ENCODE measurements at places on chromosomes 7 and 10. TPM values are rescaled to one million over a fixed set of nuclear protein-coding genes. Genes with fewer than 3 reads are reported as not detected.

IPMK gene
- total RNA-seq, result 13.5 TPM

GRCh38 chr7:104679085-104679484 lies 334.9 kb upstream of the KMT2E start:
- DNase-seq, result no peak

- no peak for DNase-seq
These were observed 88.4 kb downstream of the CCDC71L start for GRCh38 chr7:106572394-106573124.

DNA sequence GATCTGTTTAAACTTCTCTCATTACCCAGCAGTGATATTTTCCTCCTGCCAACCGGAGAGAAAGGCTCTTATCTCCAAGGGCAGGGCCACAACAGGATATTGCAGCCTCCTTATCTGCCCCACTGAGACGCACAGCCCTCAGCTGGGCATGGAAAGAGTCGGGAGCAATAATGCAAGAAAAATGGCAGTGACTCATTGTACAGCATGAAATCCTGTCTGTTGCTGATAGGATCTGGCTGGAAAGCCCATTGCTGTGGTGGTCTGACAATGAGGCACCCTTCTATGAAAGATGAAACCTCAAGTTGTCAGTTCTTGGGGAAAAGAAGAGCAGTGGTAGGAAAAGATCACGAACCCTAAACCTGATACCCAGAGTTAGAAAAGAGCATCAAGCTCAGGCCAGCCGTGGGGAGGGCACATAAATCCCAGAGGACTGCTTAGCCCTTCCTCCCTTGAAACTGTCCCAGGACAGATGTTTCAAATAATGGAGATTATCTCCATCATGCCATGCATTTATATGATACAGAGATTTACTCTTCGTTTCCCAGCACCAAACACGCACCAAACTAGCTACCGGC lies 47.0 kb upstream of the FIGNL1 start:
- no peak for DNase-seq

GRCh38 chr10:77554996-77555397 lies 82.6 kb downstream of the KCNMA1 start:
- no peak for DNase-seq

GRCh38 chr10:29345910-29346209 lies 57.0 kb downstream of the LYZL1 start:
- DNase-seq, result no peak

DNA sequence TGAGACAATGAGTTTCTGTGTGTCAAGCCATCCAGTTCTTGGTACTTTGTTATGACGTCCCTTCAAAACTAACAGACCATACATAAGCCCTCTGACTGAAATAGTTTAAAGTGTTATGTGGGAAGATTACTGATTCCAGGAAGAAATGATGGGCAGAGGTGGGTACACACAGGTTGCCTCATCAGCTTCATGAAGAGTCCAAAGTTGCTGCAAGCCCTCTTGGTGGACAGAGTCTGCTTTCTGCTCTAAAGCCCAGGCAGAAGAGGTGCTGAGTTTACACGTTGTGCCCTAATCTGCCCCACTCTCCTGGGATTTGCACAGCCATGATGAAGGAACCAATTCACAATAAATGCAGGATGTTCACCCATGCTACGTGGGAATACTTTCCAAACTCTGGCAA lies 187.4 kb downstream of the PARD3 start:
- no peak for DNase-seq

GRCh38 chr10:124999433-125000365 lies 57.8 kb downstream of the ZRANB1 start:
- peak; percentile 35 for DNase-seq

- DNase-seq, result no peak
These were observed 38.8 kb downstream of the R3HCC1L start for GRCh38 chr10:98173260-98173659.

GRCh38 chr7:25617214-25617613 lies 388.9 kb upstream of the NPVF start:
- no peak for DNase-seq

DNA sequence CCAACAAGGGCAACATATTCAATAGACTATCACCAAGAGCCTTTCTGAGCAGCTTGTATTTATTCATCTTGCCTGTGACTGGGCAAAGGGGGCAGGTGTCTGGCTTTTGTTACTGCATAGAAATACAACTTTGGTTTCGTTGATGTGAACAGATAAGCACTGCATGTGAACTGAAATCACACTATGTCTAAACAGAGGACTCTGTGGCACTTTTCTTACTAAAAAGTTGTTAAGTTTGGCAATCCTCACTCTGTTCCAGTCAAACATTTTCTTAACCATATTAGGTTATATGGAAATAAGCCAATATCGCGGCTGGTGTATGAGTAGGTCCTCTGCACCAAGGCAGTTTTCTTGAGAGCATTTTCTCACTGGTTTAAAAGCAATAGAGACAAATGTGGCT lies 48.5 kb downstream of the CALD1 start:
- no peak for DNase-seq

DNA sequence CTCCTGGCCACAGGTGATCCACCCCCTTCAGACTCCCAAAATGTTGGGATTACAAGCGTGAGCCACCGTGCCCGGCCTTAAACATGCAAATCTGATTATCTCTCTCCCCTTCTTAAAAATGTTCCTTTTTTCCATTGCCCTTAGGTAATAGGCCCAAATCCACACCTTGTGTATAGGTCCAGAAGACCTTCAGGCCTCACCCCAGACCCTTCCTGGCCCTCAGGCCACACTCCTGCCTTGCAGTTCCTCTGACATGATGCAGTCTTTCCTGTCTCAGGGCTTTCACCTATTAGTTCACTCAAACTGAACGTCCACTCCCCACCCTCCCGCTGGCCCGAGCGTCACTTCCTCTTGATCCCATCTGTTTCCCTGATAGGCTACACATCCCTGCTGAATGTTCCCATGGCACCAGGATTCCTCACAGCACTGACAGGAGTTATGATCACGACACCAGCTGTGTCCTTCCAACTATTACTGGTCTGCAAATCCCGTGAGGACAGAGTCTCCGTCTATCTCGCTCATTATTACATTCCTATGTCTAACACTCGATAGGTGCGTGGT lies 46.4 kb downstream of the DENND2A start:
- DNase-seq, result no peak

WNT2 gene
- total RNA-seq, result 2.4 TPM

UPK3B gene
- 5.9 TPM for total RNA-seq

DNA sequence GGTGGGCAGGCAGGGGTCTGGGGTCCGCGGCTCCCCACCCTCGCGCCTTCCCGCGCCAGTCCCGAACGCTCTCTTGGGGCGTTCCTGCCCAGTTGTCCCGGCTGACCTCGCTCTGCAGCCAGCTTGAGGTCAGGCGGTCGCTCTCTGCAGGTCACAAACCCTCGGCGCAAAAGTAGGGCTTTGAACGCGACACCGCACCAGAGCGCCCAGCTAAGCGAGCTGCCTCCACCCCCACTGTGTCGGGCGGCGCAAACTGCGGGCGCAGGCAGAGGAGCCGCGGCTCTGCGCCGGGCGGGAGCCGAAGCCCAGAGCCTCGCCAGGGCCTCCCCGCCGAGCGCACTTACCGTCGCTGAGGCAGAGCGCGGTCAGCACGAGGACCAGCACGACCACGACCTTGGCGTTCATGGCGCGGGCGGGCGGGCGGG lies 284 bp downstream of the CXCL12 start:
- no peak for DNase-seq

DNA sequence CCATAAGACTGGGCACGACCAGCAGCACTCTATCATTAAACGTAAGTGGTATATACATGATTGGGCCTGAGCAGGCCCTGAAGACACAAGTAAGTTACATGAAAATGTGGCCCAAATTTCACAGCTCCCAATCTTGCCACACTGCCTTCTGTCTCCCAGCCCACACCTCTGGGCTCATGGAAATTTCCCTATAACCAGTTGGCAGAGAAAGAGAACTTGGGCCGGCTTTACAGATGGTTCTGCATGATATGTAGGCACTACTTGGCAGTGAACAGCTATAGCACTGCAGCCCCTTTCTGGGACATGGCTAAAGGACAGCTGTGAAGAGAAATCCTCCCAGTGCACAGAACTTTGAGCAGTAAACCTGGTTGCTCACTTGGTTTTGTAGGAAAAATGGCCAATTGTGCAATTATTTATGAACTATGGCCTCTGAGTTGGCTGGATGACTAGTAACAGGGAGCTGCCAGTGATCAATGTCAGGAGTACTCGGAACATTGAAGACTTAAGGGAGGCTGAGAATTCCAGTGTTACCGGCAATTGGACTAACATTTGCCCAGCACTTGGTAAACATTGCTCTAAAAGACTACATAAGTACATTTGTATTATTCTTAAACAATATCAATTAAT lies 1006.6 kb upstream of the LRRN3 start:
- DNase-seq, result no peak

NPTX2 gene
- total RNA-seq, result 1.5 TPM

NCF1 gene
- total RNA-seq, result not detected

DNA sequence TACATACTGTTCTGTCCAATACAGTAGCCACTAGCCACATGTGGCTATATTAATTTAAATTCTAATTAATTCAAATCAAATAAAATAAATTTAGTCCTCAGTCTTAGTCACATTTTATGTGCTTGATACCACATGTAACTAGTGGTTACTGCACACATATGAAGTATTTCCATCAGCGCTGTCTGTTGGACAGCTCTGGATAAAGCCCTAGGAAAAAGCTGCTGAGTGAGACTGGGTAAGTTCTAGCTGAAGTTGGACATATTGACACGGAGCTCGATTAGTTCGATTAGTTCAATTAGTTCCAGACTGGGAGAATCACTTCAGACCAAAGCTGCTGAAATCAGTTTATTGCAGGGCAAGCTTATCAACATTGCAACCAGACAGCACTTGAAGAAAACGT lies 15.1 kb upstream of the LIPM start:
- no peak for DNase-seq

GRCh38 chr10:95035332-95036295 lies 33.7 kb downstream of the CYP2C8 start:
- no peak for DNase-seq

DNA sequence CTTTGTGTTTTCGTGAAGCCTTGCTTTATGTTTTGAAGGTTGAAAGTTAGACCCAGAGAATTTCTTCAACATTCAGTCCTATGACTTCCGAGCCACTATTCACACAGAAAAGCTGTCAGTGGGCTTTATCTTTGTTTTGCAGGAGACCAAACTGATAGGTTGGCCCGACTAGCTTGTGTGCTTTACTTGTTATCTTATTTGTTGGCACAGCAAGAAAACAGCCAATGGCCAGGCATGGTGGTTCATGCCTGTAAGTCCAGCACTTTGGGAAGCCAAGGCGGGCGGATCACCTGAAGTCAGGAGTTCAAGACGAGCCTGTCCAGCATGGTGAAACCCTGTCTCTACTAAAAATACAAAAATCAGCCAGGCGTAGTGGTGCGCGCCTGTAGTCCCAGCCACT lies 16.0 kb upstream of the GDI2 start:
- DNase-seq, result no peak
